ENCODE measurements at places on chromosomes 6 and 20. TPM values are rescaled to one million over a fixed set of nuclear protein-coding genes. Genes with fewer than 3 reads are reported as not detected.

The ENPP5 gene
- not detected for total RNA-seq

The NT5E gene
- 7.6 TPM for total RNA-seq

The AGER gene
- total RNA-seq, result 27.8 TPM

The MAS1 gene
- total RNA-seq, result not detected

DNA sequence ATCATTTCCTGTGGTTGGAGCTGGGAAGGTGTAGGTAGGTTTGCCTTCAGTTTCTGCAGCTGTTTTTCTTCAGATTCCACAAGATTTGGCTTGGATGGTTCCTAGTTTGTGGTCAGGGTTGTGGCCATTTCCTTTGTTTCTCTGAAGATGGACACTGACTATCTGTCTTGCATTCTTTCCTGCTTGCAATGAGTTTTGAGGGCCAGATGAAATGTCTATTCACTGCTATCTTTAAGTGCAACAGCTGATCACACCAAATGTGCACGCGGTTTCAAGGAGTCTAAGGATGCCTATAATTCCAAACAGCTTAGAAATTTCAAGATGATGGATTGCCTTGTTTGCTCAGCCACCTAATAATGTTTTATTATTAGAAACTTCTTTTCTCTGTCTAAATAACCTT lies 28.4 kb downstream of the IL20RA start:
- peaks cover 57% of the 10 kb centered on the region for H3K27me3 ChIP-seq
- H3K36me3 ChIP-seq, result no peaks in the 10 kb centered on the region
- no peak for DNase-seq
- no peak overlapping the region for H3K27ac ChIP-seq
- H3K4me3 ChIP-seq, result no peak overlapping the region

The RNF182 gene
- total RNA-seq, result not detected

- no peak overlapping the region for H3K27ac ChIP-seq
- H3K4me3 ChIP-seq, result no peak overlapping the region
- H3K27me3 ChIP-seq, result no peaks in the 10 kb centered on the region
- H3K4me1 ChIP-seq, result no peaks in the 10 kb centered on the region
Observed at GRCh38 chr6:111228094-111228493, 140.8 kb downstream of the SLC16A10 start.

DNA sequence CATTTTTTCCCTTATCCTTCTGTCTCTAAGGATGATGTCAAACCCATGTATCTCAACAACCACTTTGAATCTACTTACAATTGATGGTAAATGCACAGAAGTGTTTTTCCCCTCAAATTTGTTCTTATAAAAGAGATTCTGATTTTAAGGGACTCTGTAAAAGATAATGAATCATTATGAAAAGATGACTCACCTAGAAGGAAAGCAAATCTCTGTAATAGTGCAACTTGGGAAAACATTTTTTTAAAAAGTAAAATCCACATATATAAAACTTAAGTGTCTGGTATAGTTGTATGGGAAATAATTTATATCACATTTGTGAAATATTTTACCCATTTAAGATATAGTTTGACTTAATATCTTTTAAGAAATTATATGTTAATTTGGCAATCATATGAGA lies 137.0 kb downstream of the TINAG start:
- H3K36me3 ChIP-seq, result no peaks in the 10 kb centered on the region
- no peaks in the 10 kb centered on the region for H3K27me3 ChIP-seq
- DNase-seq, result no peak
- H3K4me1 ChIP-seq, result no peaks in the 10 kb centered on the region
- H3K27ac ChIP-seq, result no peak overlapping the region

- H3K27ac ChIP-seq, result no peak overlapping the region
- no peaks in the 10 kb centered on the region for H3K36me3 ChIP-seq
- no peak for DNase-seq
- peaks cover 10% of the 10 kb centered on the region for H3K4me1 ChIP-seq
Observed at GRCh38 chr6:47308198-47308517, 1.5 kb downstream of the TNFRSF21 start.

- DNase-seq, result no peak
- no peaks in the 10 kb centered on the region for H3K36me3 ChIP-seq
- H3K4me1 ChIP-seq, result no peaks in the 10 kb centered on the region
- H3K4me3 ChIP-seq, result no peak overlapping the region
Observed at GRCh38 chr6:156563714-156564113, 213.5 kb upstream of the ARID1B start.

DNA sequence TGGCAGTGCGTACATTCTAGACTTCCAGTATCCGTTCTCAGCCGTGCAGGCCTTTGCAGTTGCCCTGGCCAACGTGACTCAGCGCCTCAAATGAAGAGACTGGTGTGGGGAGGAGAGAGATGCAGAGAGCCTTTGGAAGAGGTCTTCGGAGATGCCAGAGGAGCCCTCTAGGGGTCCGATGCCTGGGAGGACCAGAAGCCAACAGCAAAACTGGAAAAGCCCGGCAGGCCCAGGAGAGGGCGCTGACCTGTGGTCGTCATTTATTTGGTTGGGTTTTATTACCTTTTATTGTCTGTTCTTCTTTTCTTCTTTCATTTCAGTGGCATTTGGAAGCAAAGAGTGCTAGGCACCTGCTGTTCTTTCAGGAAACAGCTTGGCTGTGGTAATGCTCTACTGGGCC lies 53.3 kb upstream of the TMEM181 start:
- H3K4me3 ChIP-seq, result no peak overlapping the region
- H3K4me1 ChIP-seq, result no peaks in the 10 kb centered on the region
- no peaks in the 10 kb centered on the region for H3K27me3 ChIP-seq
- H3K27ac ChIP-seq, result no peak overlapping the region

The SLC26A8 gene
- not detected for total RNA-seq

The ADISSP gene
- 37.4 TPM for total RNA-seq

GRCh38 chr6:79635232-79635543 lies 4.1 kb downstream of the SH3BGRL2 start:
- no peak overlapping the region for H3K27ac ChIP-seq
- H3K4me1 ChIP-seq, result peaks cover 8% of the 10 kb centered on the region
- DNase-seq, result no peak
- peaks cover 39% of the 10 kb centered on the region for H3K27me3 ChIP-seq

DNA sequence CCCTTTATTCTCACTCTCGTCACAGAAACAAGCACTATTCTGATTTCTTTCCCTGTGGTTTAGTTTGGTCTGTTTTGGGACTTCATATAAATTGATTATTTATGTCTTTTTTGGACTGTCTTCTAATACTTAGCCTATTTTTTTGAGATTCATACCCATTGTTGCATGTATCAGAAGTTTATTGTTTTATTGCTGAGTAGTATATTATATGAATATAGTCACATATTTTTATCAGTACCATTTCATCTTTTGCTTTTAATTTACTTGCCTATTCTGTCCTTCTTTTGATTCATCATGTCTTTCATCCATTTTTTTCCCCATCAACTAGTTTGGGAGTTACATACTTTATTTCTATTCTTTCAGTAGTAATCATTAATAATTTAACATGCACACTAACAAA lies 112.0 kb downstream of the ID4 start:
- H3K4me1 ChIP-seq, result no peaks in the 10 kb centered on the region
- no peaks in the 10 kb centered on the region for H3K27me3 ChIP-seq
- H3K4me3 ChIP-seq, result no peak overlapping the region
- DNase-seq, result no peak
- H3K36me3 ChIP-seq, result no peaks in the 10 kb centered on the region

DNA sequence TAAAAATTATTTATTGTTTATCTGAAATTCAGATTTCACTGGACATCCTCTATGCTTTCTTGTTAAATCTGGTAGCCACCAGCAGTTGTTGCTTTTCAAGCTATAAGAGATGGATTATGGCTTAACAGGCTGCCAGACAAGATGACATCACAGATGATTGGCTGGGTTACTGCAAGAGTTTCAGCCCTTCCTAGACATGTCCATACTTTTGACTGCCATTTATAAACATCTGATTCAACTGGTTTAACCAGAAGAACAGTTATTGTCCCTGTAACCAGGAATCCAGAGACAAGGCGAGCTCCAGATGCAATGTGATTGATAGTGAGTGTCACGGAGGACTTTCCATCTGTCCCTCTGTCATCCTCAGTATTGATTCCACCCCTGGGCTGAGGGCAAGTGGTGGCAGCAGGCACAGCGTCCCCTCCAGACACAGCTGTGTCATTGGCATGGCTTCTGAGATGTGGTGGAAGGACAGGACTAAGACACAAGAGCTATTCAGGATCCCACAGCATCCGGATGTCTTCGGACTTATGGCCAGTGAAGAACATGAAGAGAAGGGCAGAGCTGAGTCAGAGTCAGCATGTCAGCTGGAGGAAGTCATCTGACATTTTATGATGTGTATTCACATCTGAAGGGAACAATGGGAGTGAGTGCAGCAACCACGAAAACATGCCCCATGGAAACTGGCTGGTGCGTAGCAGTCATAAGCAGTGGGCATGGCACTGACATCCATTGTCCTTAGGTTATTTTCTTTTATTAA lies 284.5 kb upstream of the CDYL start:
- no peaks in the 10 kb centered on the region for H3K36me3 ChIP-seq
- no peak overlapping the region for H3K27ac ChIP-seq
- H3K4me3 ChIP-seq, result no peak overlapping the region
- no peaks in the 10 kb centered on the region for H3K4me1 ChIP-seq
- DNase-seq, result no peak

The C20orf144 gene
- total RNA-seq, result 0.21 TPM

All from activated CD8-positive, alpha-beta T cell treated with anti-CD3 and anti-CD28 coated beads, Interleukin-2, amount 10 ng/mL, durations not matched to agents 7 days and 5 days (primary cell).